ENCODE measurements at places on chromosomes 1 and 21.
A peak's percentile ranks its signal among the peaks of the same experiment; 100 is the strongest.

DNA sequence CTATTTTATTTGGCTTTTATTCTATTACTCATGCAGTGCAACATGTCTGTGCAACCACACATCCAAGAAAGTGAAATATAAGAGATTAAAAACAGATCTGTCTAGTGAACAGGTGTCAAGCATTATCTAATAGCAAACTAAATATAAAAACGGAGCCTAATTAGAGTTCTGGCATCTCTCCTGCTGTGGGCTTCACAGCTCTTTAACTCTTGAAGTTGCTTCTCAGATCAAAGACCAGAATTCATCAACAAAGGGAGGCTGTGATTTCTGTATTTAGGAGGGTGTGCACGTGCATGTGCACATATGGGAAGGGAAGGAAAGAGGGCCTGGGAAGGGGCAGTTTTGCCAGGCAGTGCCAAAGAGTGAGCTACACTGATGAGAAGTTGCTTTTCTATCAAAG lies 81.0 kb downstream of the MIS18A start:
- DNase-seq, result no peak

DNA sequence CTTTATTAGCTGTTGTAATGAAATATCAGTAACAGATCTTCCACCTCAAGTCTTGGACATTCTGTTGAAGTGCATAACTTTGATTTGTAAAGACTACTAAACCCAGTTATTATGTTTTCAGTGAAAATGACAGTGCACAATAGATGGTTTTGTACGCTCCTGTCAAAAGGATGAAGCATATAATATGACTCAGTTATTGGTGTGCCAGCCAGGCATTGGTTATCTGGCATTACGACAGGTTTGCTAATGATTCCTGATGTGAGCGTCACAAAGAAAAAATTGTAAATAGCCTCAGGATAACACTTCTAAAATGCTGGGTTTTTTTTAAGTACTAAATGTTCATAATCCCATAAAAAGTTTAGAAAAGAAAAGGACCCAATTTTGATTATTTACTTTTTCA lies 147.9 kb downstream of the MAGI3 start:
- no peak for DNase-seq

DNA sequence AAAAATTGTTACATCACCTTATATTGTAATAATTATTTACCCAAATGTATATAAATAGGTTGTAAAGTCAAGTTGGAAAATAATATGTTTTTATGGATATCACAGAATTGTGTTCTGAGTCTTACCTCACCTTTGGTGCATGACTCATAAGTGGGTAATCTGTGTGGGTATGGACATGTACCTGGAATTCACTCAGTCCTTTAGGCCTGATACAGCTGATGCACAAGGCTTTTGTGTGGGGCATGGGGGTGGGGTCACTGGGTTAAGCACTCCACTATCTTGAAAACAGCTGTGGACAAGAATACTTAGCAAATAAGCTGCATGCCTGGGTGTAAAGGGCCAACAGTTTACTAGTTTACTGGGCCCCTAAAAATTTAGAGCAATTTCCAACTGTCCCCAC lies 34.4 kb downstream of the INKA2 start:
- DNase-seq, result no peak

DNA sequence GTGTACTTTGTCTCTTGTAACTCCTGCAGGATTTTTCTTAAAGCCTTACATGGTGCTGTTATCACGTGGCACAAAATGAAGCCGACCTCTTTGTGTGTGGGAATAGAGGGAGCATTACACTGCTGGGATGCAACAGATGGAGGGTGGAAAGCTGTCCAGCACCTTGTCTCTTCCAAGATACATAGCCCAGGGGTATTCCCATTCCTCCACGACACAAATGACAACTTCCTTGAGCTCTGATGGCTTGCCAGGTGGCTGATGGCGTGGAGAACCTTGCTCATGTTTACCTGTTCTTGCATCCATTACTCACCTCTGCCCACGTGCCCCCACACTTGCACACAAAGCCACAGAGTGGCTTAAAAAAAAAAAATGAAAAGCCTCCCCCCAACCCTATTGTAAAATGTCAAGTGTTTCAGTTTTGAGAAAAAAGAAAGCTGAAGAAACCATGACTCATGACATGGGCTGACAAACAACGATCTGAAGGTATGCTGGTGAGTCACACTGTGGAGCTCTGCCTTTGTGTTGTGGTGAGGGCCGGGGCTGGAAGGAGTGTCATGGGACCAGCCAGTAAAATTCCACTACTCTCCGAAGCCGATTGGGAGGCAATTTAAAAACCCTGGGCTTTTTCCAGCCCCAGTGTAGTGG lies 32.0 kb upstream of the ATP5PO start:
- DNase-seq, result peak; percentile 94

Measured in central memory CD4-positive, alpha-beta T cell (primary cell).